ENCODE measurements at places on chromosomes 2 and 18.

- DNase-seq = no peak
These were observed 35.4 kb upstream of the EN1 start for GRCh38 chr2:118882693-118883336.

DNA sequence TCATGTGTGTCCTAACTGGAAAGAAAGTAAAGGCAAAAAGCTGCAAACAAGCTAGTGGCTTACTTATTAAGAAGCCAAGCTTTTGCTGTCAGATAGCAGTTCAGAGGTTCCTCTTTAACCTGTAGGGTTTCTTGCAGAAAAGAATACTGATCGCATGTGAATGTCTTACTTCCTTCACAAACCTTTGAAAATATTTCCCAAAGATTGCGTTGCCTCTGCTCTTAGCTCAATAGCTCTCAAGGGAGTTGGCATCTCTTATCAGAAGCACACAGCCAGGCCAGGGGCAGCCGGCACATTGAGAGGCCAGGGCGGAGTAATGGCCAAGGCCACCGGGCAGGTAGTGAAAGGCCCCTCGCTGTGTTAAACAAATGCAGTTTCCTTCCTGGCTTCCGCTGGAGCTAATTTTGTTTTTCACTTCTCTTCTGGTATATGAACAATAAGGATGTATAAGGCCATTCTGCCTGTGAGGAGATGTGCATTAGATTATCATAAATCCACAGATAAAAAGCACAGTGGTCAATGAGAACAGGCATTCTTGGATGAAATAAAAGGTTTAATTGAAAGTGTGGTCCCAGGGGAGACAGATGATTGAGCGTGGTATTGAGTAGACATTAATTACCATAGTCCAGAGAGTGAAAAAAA lies 542.4 kb upstream of the NRP2 start:
- DNase-seq = no peak

DNA sequence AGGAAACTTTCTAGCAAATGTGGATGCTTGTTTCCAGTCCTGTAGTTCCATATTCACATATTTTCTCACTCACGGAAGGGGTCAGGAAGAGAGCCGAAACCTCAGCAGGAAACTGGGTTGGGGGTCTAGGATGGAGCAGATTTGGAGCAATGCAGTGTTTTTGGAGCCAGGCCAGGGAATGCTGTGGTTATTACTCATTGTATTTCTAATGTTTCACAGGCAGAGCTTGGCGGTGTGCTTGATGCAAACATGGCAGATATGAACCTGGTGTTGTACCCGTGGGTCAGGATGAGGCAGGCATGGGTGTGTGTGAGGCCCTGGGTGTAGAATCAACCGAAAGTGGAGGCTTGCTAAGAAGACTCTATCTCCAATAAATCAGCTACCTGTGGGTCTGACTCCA lies 34.6 kb upstream of the ACKR3 start:
- no peak for DNase-seq

DNA sequence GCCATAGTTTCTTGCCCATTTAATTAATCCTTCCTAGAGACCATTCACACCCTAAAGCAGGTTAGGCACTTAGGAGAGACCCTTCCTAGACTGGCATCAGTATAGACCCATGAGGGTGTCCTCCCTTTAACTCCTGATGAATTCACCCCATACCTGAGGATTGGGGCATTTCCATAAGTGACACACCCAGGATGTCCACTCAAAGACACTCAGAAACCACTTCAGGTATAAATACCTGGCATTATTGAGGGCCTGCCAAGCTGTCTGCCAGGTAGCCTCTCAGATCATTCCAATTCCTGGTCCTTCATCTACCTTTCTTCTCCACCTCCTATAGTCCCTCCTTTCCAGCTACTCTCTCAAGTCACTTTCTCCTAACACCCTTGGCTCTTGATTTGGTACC lies 57.5 kb upstream of the SLC14A2 start:
- no peak for DNase-seq

- no peak for DNase-seq
These were observed 45.5 kb upstream of the MAPRE2 start for GRCh38 chr18:34995746-34996145.

DNA sequence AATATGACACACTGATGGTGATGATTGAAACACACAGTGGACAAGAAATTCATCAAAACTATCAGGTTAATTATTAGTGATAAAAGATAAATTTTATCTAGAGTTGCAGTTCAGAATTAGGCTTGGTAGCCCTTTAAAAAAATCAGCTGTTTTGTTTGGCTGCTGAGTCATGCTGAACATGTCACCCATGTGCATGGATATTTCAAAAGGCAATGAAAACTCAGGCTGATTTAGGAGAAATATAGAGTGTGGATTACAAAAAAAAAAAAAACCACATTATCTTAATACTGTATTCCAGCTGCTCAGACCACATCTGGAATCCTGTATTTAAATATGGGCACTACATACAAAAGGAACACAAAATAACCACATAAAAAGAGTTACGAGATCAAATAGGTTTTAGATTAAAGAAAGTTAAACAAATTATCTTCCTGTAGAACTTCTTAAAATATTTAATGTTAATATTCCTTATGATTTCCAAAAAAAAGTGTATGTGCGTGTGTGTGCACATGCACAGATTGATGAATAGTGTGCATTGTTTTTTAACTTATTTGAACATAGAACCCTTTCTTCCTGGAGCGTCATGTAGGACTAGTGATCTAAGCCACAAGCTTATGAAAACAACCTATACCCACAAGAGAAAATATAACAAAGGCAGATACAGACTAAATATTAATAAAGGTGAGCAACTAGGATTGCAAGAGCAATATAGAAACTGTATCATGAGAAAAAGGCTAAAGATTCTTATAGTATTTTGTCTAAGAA lies 186.2 kb downstream of the STK39 start:
- DNase-seq = no peak

DNA sequence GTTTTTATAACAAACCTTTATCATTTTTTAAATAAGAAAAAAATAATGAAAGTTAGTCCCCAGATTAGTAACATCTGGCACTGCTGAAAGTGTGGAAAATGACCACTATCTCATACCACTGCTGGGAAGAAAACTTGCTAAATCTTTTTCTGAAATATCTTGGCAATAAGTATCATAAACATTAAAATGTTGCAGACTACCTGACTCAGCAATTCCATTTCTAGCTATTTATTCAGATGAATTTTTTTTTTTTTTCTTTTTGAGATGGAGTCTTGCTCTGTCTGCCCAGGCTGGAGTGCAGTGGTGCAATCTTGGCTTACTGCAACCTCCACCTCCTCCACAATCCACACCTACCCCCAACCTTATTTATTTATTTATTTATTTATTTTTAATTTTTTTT lies 35.3 kb upstream of the SOS1 start:
- DNase-seq = no peak

GRCh38 chr18:2302628-2303516 lies 268.4 kb downstream of the METTL4 start:
- DNase-seq = no peak

DNA sequence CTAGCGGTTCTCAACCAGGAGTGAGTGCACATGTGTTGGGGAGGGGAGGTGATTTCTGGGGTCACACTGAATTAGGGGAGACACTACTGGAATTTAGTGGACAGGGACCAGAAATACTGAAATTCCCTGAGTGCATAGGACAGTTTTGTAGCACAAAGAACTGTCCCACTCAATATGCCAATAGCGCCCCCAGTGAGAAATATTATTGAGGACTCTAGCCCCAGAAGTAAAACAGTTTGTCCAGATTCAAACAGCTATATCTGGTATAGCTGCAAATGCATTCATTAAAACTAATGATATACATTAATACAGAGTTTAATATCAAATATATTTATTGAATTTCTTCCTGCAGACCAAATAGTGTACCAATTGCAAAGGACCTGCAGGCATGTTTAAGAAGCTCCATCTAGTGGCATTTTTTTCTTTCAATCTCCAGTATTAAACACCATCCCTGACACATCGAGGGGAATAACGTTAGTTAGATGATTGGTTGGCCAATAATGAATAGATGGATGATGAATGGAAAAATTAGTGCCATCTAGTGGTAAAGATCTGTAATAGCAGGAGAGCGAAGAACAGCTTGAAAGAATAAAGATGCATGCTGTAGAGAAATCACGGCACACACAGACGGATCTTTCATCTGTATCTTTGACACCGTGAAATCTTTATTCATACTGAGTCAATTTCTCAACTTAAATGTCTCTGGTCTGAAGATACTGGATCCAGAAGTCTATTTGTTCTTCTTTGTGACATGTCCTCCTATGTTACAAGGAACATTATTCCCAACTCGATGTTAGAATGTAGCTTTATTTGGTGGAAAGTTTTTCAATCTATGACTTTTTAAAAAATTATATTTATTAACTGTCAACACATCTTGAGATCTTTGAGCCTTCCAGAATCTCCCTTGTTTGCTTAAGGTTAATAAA lies 62.5 kb downstream of the DHRS9 start:
- no peak for DNase-seq

DNA sequence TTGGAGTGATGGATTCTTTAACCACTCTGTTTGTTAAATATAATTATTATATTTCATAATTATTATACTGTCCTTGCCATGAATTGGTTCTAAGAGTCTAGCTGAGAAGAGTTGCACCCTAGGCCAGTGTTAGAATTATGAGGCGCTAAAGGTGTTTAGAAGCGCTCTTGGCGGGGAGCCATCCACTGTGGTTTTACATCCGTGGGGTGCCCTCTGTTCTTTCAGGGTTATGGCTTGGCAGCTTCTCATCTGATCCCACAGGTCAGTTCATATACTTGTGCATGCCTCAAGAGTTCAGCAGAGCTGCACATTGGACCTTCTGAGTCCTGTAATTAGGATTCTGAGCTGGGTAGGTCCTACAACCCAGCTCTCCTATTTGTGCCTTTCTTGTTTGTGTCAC lies 9.1 kb downstream of the ASAP2 start:
- no peak for DNase-seq

- no peak for DNase-seq
These were observed 81.4 kb downstream of the ADCYAP1 start for GRCh38 chr18:986051-986450.

- no peak for DNase-seq
These were observed 28.0 kb upstream of the MGAT5 start for GRCh38 chr2:134225841-134226240.

- DNase-seq = no peak
These were observed 300.3 kb upstream of the MGAT5 start for GRCh38 chr2:133953524-133953923.

GRCh38 chr2:45826460-45826859 lies 175.0 kb downstream of the PRKCE start:
- no peak for DNase-seq

DNA sequence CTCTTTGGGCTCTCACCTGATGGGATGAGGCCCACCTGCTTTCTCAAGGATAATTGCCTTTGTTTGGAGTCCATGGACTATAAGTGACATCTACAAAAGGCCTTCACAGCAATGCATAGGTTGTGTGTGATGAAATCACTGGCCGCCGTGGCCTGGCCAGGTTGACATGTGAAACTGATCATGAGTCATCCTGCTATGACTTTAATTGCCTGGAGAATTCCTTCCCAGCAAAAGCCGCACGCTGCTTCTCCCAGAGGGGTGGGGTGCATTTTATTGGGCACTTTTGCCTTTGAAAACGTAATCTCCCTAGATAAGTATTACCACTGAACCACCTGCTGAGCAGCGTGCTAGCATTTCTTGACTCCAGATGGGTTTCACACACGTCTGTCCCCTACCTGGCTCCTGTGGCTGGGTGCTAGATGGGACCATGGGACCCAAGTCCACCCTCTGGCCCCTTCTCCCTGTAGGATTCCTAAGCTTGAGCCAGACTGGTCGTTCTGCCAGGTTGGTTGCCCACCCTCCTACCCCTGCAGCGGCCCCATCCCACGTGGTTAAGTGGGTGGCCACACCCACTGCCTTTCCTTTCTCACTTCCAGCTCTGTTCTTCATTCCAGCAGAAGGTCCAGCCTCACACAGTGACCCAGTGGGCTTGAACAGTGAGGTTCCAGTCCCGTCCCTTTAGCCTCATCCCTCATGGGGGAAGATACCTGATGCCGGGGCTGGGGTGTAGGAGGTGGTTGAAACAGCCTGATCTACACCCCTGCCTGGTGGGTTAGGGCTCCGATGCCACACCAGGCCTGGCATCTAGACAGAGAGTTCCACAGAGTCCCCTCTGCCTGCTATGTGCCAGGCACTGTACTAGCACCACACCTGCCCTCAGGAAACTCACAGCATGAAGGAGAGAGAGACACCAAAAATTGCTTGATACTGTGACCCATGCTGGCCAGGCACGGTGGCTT lies 89.6 kb downstream of the GBX2 start:
- DNase-seq = no peak

DNA sequence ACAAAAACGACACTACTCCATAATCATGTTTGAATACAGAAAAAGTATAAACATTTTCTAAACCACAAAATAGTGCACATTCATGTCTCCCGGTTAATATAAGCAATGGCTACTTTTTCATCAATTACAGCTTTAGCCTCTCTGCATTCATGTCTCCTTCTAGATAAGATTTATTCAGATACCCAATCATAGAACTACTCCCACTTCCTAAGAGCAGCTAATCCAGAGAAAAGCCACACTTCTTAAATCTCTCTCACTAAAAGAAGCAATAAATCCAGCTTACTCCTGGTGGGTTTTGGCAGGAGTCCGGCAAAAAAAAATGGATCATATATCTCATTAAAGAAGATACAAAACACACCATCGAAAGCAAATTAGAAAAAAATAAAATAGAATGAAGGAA lies 20.1 kb downstream of the DSEL start:
- no peak for DNase-seq

DNA sequence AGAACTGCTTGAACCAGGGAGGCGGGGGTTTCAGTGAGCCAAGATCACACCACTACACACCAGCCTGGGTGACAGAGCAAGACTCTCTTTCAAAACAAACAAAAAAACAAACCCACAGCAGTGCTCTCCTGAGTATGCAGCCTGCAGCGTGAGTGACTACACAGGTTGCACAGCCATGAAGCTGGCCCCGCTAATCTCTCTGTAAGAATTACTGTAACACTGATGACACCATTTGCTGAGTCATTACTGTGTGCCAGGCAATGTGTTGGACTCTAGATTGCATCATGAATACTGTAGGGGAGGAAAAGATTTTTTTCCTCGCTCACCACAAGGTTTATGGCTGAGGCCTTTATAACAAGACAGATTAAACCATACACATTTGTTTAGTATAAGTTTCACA lies 118.6 kb upstream of the ATP8B1 start:
- no peak for DNase-seq

DNA sequence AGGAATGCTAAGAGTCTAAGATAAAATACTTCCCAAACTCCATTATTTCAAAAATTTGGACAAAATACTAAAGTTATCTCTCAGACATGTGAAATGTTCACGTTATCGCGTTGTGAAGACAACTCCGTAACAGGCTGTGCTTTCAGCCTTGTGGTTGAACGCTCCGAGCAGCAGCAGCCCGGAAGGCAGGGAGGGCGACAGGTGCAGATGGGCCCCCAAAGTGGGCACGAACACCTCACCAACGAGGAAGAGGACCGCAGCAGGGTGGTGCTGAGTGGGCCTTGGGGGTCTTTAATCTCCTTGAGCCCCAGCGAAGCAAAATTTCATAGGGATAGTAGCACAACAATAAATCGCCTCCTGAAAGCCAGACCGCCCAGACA lies 1.0 kb upstream of the FAM110C start:
- no peak for DNase-seq

GRCh38 chr2:211454679-211455078 lies 898.3 kb downstream of the CPS1 start:
- no peak for DNase-seq
